ENCODE measurements at places on chromosomes 11 and 22. TPM values are rescaled to one million over a fixed set of nuclear protein-coding genes. Genes with fewer than 3 reads are reported as not detected.
A peak's percentile ranks its signal among the peaks of the same experiment; 100 is the strongest.

DNA sequence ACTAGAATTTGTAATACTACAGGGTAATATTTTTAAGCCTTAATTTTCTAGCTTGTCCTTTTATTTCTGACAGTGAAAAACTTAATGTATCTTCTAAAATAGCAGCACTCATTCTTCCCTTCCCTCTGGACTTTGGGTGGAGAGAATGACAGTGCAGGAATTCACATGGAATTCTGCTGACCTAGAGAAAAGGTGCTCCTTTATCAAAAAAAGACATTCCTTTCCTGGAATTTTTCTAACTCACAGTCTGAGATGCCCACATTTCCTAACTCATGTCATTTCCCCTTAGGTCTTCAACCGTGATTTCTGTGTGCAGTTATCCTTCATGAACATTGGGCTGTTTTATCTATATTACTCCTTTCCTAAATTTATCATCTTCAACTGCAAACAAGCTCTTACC lies 137.8 kb upstream of the PDGFD start:
- no peak for DNase-seq

- DNase-seq = no peak
These were observed 116.4 kb downstream of the ARHGAP32 start for GRCh38 chr11:129075757-129076156.

DNA sequence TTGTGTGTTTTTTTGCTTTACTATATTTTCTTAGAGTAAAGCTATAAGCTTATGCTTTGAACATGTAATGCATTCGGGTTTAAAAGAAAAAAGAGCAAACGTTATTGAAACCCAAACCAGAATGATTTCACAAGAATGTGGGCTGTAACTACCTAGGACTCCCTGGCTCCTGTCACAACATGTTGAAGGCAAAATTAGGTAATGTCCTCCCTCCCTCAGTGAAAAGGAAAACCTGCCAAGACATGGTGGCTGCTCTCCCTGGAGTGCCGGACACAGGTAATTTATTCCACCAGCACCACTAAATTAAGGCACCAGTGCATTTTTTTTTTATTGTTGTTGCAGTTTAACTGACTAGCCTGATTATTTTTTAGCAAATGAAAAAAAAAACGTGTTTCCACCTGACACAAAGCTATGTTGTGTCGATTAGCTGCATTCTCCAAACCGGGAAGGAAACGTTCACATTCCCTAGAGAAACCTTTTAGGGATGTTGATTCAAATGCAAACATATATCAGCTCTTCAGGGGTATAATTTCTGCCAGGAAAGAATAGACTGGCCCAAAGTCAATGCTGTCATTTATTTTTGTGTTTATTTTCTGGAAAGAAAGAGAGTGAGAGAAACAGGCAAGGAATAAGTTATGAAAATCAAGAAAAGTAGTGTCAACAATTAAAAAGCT lies 134.6 kb downstream of the CCDC34 start:
- no peak for DNase-seq

DNA sequence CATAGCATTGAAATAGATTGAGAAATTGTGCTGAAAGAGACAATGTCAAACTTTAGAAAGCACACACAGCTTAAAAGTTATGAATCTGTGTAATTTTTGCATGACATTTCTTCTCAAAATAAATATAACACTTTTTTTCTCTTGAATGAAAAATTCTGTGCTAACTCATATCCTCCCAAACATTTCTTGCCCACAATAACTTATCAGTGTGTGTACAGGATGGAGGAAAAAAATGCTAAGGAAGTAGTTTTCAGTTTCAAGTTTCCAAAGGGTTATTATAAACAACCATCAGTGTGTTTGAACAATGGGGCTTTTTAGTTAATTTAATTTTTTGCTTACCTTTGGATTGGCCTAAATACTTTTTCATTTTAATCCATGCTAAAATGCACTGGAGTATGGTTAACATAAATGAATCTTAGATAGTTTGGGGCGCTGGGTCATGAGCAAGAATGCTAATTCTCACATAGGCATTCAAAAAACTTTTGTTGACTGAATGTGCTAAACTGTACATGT lies 82.9 kb upstream of the ARHGAP20 start:
- DNase-seq = no peak

DNA sequence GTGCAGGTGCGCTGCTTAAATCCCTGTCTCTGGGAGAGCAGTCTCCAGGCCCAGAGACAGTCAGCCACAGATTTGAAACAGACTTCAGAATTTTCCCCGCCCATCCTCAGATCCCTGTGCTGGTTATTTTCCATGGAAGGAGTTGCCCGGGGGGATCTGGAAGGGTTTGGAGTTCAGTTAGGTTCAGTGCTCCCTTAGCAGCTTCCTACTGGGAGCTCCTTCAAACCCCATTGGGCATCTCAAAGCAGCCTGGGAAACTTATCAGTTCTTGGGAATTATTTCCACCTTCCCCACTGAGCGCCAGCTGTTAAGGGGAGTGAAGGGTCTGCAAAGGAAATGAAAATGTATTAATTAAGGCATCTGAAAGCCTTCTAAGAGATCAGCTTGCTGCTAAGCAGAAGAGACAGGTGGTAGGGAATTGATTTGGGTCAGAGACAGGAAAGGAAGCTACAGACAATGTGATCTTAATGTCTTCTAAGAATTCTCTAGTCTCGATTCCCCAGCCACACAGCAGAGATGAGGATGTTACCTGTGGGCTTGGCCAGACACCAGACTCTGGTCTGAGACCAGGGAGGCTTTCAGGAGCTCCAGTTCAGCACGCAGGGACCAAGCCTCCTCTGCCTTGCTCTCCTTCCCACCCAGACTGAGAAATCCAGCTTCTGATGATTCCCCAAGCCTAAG lies 106.2 kb upstream of the TBCEL start:
- no peak for DNase-seq

DNA sequence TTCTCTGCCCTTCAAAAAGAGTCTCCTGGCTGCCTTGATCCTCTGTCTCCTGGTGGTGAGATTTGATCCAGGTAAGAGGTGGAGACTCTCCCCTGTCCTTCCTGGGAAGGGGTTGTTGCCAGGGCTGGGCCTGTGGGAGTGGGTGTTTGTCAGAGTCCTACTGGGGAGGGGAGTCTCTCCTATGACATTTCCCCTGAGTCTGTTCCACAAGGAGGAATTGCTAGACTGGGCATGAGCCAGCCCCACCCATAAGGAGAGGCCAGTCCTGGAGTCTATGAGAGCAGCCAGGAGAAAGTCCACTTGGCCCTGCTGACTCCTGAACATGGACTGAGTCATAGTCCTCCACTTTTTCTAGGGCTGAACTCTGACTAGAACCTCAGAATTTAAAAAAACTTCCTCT lies 7.4 kb downstream of the PEX26 start:
- peak; percentile 68 for DNase-seq

GRCh38 chr11:95372097-95372656 lies 141.2 kb upstream of the SESN3 start:
- DNase-seq = no peak

- DNase-seq = no peak
These were observed 82.3 kb downstream of the ABTB2 start for GRCh38 chr11:34275486-34275885.

DNA sequence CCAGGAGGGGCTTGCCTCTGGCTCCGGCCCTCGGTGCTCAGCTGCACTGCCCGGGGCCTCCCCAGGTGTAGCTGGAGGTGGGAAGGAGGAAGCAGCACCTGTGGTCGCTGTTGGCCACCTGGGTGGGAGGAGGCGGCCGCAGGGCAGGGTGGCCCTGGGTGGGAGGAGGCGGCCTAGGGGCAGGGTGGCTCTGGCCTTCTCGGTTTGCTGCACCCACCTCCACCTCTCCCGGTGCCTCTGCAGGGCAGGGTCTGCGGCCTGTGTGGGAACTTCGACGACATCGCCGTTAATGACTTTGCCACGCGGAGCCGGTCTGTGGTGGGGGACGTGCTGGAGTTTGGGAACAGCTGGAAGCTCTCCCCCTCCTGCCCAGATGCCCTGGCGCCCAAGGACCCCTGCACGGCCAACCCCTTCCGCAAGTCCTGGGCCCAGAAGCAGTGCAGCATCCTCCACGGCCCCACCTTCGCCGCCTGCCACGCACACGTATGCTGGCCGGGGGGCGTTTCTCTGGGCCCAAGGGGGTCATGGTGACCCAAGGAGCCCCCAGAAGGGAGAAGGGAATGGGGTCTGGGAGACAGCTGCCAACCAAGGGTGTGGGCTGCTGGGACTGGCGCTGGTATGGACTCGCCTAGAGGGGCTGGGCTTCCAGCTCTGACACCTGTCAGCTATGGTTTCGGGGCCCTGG lies 20.6 kb downstream of the MUC5AC start:
- no peak for DNase-seq

FOLR1 gene
- 108 TPM for total RNA-seq

FLRT1 gene
- total RNA-seq = not detected

C2CD2L gene
- total RNA-seq = 4.1 TPM

CCDC87 gene
- total RNA-seq = 0.35 TPM

DNA sequence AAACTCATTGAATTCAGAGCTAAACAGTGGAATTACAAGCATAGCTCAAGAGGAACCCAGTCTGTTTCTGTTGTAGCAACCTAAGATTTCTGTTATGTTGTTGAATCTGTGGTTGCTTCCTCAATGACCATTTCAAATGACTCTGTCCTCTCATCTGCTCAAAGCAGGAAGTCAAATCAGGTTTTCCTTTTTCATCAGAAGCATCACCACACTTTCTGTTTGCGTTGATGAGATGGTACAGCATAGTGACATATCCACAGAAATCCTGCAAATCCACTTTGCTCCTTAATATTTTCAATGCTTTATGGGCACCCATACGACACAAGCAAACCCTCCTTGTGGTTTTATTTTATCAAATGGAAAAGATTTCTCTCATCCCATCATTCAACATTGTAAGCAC lies 12.6 kb upstream of the UCP2 start:
- peak; percentile 51 for DNase-seq

DNA sequence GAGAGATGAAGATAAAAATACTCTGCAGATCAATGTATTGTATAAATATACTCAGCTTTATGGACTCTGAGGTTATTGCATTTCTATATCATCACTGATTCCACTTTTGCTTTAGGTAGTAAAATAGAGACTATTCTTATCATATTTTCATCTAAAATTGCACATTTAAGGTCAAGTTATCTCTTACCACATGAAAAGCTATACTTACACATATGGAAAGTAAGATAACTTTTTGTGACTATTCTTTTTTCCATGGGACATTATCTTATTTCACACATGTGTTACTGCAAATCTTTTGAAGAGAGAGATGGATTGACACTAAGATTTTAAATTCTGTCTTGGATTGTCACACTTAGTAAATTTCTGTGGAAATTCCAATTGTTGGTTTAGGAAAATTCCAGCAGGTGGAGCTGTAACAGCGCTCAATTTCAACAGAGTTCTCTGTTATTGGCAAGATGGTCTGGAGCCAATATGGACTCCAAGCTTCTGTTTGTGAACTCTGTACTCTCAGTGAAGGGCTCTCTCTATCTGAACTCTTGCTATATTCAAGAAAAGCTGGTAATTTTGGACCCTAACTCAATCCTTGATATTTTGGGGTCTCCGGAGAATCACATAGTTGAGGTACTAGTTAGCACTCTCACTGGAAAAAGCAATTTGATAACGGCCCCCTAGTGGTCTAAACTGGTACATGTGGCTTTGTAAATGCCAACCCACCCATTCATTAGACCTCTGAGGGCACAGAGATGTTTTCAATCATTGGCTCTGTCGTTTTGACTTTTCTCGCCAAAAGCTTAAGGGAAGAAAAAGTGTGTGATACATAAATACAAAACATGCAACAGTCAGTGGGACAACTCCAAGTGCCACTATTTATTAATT lies 429.7 kb downstream of the ETS1 start:
- DNase-seq = peak; percentile 79

DNA sequence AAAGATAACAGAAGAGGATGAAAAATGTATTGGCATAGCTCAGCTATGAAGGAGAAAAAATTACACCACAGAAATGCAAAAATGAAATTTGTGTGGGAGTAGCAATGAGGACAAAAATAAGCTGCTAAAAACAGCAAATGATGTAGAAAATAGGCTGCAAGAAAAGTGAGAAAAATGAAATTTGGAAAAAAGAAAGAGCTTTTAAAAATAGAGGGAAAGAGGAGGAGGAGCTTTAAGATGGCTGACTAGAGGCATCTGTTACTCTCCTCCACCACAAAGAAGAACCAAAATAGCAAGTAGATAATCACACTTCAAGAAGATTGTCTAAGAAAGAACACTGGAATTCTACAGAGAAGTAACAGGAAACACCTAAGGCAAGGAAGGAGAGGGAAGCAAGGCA lies 23.7 kb upstream of the OR5AN1 start:
- DNase-seq = no peak

GRCh38 chr11:71373791-71374454 lies 74.3 kb downstream of the DHCR7 start:
- no peak for DNase-seq

GRCh38 chr11:19181531-19182261 lies 20.1 kb downstream of the CSRP3 start:
- DNase-seq = no peak

POTEH gene
- total RNA-seq = not detected

DNA sequence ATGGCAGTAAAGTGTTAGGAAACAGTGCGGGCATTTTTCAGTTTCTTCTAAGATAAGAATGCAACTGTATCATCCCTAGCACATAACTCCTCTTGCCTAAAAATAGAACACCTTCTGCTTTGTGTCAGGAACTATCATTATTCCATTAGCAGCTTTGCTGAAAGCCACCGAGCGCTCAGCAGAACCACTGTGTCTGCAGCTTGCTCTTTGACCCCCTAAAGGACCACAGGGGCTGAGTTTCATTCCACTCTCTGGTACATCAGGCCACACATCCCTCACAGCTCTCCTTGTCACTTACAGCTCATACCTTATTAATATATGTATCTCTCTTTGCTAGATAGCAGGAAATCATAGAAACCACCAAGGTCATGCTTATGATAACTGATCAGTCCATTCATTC lies 360.2 kb downstream of the KCNA4 start:
- DNase-seq = no peak

- DNase-seq = peak; percentile 64
These were observed 2.1 kb upstream of the LRRC32 start for GRCh38 chr11:76672431-76673175.

- DNase-seq = peak; percentile 52
These were observed 34.4 kb downstream of the NRXN2 start for GRCh38 chr11:64688534-64688982.

DNA sequence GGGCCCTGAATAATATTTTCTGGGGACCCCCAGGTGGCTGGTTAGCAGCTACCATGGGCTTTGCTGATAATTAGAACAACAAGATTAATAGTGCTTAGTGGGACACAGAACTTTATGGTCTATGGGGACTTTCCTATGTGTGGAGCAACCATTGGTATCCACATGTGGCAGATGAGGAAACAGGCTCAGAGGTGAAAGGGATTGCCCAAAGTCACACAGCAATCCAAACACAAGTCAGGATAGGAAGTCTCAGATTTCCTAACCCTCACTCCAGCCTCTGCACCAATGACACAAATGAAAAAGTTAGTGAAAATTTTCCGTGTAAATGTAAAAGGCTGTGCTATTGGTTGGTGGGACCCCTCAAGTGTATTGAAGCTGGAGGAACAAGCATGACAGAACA lies 15.3 kb upstream of the SLCO2B1 start:
- DNase-seq = no peak

DNA sequence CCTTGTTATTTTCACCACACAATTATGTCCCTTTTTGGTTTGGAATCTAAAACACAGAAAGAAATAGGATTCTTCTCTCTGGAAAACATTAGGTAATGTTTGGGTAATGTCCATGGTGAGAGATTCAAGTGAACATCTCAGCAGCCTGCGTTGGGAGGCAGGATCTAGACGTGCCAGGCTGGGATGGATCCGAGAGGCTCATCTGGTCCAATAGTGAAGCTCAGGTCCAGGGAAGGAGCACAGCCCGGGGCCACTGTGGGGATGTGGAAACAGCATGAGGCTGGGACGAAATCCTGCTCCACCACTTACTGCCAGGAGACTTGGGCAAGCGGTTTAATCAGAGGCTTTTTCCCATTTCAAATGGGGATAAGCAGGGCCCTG lies 109.9 kb downstream of the CSNK2A3 start:
- no peak for DNase-seq

GRCh38 chr11:94740083-94741021 lies 27.8 kb upstream of the AMOTL1 start:
- DNase-seq = no peak
